ENCODE measurements at places on chromosomes 3 and 15.
A peak's percentile ranks its signal among the peaks of the same experiment; 100 is the strongest.

DNA sequence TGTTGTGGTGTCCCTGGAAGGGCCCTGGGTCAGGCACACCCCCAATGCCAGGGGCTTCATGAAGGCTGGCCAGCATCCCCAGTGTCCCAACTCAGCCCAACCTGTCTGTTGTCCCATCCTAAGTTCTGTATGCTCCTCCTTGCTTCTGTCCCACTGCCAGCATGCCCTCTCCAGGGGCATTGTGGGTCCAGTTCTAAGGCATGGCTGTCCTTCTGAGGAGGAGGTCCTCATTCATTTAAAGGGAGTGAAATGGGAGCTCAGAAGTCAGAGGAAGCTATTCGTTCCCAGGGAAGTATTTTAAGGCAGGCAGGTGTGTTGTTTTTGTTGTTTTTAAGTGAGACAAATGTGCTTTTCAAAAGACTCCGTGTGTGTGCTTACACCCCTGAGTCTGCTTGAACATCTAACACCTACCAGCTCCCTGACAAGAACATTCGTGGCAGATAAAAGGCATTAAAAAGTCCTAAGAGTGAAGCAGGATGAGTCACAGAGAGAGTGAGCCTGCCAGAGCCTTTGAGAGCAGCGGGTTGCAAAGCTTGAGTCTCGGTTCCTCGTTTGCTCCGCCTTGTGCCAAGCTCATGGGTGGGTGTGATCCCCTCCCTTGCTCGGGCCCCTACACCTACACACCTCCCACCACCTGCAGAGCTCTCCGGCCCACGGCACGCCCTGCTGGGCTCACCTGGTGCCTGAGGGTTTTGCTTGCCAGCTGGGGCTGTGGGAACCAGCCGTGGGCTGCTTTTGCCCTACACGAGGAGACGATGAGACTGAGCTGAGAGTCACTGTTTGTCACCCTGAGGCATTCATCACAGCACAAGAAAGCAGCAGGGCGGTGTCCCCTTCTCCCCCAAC, 183.4 kb upstream of the TOPAZ1 start:
- DNase-seq, result peak; percentile 51

- no peak for DNase-seq
These were observed 461.9 kb upstream of the ONECUT1 start for GRCh38 chr15:53251996-53252395.

DNA sequence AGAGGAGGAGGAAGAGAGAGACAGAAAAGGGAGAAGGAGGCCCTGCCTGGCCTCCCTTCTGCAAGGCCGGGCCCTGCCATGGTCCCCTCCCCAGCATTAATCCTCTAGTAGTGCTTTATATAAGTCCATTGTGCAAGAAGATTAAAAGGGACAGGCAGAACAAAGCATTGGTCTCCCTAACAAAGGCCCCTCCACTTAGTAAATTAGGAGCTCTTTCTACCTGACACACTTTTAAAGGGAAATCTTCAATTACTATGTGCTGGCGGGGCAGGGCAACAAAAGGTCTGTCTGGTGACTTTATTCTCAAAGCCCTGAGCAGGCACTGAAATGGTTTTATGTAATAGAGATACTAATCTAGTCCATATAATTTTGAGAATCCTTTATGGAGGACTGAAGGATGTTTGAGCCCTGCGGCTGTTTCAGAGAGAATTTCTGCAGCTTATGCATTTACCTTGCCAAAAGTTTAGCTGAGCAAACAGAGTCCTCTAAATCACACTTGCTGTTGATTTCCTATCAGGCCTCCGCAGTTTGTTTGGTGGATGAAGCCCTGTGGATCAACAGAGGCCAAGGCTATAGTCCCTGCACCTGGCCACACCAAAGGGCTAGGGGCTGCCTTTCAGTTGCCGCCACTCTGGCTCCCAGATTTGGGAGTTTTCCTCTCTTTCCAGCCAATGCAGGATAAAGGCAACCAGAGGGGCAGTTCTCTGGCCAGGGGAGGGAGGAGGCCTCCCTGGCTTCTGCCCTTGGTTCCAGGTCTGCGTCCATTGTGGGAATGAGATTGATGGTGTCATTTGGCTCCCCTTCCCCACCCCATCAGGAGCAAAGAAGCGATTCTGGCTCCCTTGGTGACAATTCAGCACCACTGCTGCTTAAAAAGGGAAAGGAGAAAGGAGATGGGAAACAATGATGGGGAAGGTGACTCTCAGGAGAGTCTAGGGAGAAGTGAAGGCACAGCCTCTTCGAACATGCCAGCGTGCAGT, 148.0 kb downstream of the MEGF11 start:
- no peak for DNase-seq

- DNase-seq, result no peak
These were observed 1.9 kb downstream of the RTP4 start for GRCh38 chr3:187370051-187370450.

- DNase-seq, result no peak
These were observed 32.5 kb upstream of the SIN3A start for GRCh38 chr15:75483961-75484360.

DNA sequence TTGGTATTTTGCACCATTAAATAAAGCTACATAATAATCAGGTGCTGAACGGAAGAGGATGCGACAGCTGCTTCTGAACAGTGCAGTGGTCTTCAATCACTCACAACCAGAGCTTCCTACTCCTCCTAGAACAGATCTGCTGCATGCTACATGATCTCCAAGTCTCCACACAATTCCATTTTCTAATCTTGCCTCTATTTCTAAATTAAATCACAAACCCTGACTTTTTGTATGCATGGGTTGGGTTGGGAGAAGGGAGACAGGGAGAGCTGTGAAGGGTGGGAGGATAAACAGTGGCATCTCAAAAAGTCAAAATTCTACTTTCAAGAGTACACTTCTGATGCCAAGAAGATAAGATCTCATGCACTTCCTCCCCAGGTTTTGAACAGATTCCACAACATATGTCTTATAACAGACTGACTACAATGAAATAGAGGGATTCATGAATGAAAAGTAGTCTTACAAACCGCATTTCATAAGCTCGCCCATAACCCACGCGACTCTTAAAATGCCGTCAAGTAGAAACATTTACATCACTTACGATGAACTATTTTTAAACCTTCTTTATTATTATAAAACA, 57.2 kb downstream of the CHSY1 start:
- DNase-seq, result no peak

Measured in CD4-positive, alpha-beta T cell treated with Interferon gamma for 1 hour (primary cell).